ENCODE measurements at places on chromosomes 2 and 18.

DNA sequence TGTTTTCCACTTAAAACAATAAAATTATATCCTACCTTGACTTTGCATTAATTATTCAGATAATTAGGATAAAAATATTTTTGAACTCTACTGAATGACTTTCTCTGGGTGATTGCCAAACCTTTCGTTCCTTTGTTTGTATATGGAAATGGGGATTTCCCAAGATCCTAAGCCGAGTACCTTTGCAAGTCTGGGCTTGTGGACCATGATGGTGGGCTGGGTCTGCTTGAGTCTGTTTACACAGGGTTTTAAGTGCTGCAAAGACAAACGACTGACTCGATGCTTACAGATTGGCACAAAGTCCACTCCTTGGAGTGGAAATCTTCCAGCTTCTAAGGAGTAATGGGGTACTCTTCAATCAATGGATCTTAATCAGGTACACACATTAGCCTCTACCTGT is 659.5 kb downstream of the TSN start:
- no peak for DNase-seq

DNA sequence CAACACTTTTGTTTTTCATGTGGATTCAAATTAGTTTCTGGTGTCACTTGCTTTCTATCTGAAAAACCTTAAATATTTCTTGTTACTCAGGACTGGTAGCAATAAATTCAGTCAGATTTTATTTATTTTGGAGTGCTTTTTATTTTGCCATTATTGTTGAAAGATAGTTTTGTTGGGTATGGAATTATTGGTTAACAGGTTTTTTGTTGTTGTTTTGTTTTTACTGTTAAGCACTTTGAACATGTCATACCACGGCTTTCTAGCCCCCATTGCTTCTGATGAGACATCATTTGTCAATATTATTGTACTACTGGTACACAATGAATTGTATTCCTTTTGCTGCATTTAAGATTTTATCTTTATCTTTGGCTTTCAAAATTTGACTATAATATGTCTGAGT is 12.9 kb upstream of the SFT2D3 start:
- DNase-seq = no peak

- no peak for DNase-seq
Measured at GRCh38 chr2:8551622-8552074, 130.2 kb upstream of the ID2 start.

GRCh38 chr2:147398996-147399395 is 445.8 kb upstream of the ACVR2A start:
- DNase-seq = no peak

DNA sequence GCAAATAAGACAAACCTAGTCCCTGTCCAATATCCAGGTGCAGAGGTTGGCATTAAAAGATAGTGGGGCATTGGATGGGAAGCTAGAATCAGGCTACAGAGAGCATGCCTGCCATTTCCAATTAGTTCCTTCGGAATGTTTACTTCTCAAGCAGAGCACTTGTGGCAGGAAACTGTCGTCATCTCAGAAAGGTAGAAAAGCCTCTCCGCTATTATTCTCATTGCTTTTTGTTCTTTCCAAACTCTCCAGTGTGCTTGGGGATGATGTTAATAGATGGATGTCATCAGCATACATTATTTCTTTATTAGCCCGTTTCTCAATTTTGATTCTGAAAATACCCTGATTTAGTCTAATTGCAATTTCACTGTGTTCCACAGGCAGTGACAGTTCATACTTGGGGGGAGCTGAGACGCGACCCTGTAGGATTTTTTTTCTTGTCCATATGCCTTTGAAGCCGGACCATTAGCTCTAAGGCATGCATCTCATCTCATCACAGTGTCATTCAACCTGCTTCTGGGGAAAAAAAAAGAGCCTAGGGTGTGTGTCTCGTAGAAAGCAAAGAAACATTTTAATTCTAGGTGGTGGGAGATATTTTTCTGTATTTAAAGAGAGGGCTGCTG is 7.7 kb downstream of the ASB18 start:
- DNase-seq = no peak

GRCh38 chr2:142688856-142689605 is 188.4 kb upstream of the KYNU start:
- DNase-seq = no peak

GRCh38 chr2:119485336-119486110 is 38.8 kb downstream of the SCTR start:
- DNase-seq = no peak

DNA sequence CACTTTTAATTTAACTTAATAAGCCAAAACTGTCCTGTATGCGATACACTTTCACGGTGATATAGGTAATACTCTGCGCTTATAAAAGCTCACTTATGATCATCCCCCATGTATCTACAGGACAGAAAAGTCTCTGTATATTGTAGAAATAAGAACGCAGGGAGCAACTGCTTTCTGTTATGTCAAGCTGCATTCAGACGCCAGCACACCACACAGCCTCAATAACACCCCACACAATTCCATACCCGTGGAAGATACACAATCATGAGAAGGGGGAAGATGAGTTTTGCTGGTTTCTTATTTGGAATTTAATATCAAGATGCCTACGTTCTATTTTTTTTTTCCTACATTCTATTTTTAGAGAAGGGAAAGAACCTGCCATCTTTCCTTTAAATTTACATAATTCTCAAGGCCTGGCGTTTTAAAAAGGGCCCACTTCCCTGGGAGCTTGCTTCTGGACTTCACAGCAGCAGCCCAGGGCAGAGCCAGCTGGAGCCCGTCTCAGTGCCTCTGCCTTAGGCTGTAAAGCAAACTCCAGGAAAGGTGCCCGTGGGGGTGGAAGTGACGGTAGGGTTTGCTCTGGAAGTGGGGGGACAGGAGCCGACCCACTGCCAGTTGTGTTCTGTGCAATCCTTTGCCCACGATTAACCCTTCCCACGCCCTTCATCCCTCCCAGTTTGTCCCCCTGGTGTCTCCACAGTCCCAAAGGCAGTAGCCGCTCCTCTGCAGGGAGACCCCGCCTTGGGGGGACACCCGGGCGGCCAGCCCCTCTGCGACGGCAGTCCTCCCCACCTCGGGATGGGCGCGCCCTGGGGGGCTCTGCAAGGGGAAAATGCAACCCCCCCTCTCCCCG is 5.3 kb downstream of the PTGR3 start:
- no peak for DNase-seq

DNA sequence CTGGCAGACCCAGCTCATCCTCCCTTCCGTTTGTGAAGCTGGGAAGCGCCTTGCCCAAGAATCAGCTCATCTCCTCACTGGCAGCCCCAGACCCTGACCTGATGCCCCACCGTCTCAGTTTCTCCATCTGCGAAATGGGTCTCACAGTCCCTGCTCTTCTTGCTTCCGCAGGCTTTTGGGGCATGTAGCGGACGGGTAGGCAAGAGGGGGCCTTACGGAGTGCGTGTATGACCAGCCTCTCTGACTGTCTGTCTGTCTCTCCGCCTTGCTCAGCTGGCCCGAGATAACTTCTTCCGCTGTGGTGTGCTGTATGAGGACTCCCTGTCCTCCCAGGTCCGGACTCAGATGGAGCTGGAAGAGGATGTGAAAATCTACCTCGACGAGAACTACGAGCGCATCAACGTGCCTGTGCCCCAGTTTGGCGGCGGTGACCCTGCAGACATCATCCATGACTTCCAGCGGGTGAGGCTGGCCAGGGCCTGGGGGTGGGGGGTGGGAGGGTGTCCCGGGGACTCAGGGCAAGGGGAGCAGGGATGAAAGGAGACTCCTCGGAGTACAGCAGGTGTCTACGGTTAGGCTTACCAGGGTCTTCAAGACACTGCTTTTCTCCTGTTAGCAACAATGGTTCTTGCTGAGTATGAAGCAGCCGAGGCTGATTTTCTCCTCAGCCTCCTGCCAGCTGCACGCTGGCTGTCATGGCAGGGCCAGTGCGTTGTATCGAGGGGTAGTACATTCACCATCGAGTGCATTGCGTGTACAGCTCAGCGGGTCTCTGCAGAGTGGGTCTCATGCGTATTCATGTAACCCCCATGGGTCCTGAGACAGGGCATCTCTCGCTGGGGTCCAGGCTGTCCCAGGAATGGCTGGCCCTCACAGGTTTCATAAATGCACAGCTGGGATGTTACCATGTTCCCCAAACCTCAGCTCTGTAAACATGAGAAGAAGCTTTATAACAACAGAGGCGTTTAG is 10.9 kb downstream of the ITM2C start:
- no peak for DNase-seq

- DNase-seq = no peak
Measured at GRCh38 chr2:216159144-216159543, 50.0 kb downstream of the XRCC5 start.

DNA sequence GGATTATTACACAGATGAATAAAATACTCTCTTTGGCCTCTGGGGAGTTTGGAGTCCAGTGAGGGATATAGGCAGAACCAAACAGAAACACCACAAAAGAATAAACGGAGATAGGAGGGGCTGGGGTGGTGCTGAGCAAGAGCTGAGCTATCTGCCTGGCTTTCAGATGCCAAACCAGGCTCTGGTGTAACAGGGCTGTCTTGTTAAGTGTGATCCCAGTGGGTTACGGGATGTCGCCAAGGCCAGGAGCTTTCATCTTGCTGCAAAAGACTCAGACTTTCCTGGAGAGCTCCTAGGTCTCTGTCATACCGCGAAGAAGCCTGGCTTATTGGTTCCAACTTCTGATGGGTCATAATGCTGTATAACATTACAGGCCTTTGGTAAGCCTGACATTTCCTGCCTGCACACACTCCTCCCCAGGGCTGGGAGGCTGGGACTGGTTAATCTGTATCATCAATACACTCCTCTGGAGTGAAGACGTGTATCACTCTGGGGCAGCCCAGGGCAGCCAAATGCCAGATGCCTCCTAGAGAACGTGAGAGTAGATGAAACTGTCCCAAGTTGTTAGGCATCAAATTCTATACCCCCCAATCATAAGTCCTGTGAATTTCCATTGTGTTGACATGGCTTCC is 60.5 kb downstream of the STPG4 start:
- DNase-seq = no peak

- DNase-seq = no peak
Measured at GRCh38 chr2:10332402-10333246, 29.9 kb downstream of the HPCAL1 start.

- DNase-seq = no peak
Measured at GRCh38 chr2:69493268-69493667, 56.0 kb upstream of the NFU1 start.

- DNase-seq = no peak
Measured at GRCh38 chr2:74576863-74577229, 22.3 kb downstream of the DOK1 start.

GRCh38 chr2:608297-608696 is 68.9 kb downstream of the TMEM18 start:
- DNase-seq = no peak

DNA sequence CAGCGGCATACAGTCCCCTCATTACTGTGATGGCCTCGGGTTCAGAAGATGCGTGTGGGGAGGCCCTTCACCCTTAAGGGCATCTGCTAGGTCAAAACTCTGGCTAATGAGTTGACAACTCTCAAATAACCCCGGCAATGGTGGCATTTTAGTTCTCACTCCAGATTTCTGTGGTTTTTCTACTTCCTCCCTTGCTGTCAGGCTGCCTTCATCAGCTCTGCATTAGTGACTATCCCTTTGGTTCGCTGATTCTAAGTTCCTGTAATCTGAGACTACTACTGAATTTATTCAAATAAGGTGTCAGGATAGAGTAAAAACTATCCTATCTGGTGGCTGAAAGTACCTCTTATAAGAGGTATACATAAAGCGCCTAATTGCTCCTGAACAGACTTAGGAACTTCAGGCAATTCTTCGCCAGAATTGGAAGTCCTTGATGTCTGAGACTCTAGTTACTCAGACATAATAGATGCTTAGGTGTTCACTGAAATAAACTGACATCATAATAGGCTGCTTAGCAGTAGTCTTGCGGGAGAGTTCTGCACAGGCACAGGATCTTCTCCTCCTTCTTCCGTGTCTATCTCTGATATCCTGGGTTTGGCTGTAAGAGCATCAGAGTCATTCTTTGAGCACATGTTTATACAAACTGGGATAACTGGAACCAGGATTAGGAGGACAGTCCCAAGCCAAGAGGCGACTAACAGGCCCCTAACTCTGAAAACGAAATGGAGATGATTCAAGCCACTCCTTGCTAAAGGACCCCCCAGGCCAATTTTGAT is 194.5 kb downstream of the DNER start:
- no peak for DNase-seq

DNA sequence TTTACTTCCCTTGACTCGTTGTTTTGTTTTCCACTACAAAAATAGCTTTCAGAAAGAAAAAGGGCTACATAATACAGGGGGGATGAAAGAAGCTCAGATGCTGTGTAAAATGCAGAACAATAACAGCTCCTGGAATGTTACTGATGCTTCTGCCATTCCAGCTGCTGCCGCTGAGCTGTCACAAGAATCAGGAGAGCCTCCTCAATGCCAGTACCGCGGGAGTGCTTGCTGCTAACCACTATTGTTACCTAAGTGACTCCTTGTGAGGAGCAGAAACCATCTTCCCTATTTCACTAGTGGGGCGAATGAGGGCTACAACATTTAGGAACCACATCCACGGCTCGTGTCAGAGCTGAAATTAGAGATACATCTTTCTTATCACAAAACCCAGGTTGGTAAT is 384.8 kb downstream of the GALR1 start:
- DNase-seq = no peak

DNA sequence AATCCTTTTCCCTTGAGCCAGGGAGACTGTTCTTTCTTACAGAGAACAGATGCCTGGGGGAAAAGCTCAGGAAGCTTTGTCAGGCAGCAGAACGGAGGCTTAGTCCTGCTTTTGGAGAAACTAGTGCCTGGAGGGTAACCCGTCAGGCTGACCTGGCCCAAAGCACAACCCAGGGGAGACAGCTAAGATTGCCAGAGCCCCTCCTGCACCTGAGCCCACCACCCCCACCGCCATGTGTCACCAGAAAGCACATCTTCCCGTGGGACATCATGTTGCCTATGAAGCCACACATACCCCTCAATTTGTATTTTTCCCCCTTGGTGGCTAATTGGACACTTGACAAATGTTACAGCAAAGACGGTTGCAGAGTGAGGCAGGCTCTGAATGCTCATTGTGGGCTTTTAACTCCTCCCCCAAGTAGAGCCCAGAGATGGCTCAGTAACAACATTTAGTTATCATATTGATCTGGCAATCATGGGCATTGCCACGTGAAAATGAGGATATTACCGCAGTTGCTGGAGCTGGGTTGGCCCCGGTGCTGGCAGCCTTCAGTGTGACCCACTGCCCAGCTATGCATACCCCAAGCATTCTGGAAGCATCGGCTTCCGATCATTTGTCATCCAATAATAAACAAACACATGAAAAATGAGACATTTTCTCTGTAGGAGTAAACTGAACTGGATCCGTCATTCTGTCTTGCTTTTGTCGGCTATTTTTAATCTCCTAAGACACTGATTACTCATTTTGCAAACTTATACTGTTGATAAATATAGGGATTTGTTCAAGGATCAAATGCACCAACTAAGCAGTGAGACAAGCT is 229.5 kb downstream of the ATAD2B start:
- DNase-seq = no peak

DNA sequence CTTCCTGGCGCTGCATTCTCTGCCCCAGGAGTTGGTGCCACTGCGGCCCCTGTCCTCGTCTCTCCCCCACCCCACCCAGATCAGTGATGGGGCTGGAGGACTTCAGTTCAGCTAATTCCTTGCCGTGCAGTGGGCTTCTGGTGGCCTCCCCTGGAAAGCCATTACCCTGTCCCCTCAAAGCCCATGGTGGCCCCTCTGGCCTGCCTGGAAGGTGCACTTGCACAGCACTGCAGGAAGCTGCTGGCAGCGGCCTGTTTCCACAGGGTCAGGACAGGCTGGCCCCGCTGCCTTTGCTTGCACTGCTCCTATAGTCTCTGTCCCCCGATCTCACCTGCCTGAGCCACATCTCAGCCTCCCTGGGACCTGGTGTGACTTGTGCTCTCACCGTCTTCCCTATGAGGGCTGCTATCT is 105.1 kb downstream of the USP40 start:
- DNase-seq = no peak
